ENCODE measurements at places on chromosomes 2 and 18.

- DNase-seq, result no peak
Observed at GRCh38 chr2:234458466-234458865, 38.4 kb downstream of the ARL4C start.

- no peak for DNase-seq
Observed at GRCh38 chr2:40208463-40208862, 243.4 kb downstream of the SLC8A1 start.

DNA sequence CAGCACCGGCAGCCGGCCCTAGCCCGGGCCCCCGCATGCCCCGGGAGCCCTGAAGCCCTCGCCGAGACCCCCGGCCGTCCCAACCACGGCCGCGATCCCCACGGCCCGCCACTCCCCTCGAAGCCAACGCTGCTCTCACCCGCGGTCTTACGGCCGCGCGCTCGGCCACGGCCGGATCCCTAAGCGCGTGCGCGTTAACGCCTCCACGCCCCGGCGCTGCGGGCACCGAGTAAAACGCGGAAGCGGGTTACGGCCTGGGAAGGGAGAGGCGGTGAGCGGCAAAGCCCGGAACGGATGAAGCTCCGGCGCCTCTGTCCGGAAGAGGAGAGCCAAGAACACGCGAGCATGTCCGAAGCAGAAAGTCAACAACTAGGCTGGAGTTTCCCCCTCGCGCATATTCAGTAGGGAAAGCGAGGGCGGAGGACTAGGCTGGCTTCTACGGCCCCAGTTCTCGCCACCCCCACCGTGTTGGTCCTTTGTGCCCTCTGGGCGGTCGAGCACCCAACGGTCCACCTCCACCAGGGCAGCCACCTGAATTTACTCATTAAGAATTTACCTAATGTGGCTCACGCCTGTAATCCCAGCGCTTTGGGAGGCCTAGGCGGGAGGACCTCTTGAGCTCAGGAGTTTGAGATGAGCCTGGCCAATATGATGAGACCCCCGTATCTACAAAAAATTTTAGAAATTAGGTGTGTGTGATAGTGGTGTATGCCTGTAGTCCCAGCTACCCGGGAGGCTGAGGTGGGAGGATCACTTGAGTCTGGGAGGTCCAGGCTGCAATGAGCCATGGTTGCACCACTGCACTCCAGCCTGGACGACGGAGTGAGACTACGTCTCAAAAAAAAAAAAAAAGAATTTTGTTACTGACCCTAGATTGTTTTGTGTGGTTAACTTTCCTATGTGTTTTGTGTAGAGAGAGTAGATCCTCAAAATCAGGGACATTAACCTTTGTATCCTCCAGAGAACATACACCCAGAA lies at the start of gene KANSL3:
Gene KANSL3 (minus strand): TSS at position 169 of the 978 bp plus-strand sequence. CDS start 1,177 bp downstream, outside the sequence.
- DNase-seq, result peak; percentile 81

DNA sequence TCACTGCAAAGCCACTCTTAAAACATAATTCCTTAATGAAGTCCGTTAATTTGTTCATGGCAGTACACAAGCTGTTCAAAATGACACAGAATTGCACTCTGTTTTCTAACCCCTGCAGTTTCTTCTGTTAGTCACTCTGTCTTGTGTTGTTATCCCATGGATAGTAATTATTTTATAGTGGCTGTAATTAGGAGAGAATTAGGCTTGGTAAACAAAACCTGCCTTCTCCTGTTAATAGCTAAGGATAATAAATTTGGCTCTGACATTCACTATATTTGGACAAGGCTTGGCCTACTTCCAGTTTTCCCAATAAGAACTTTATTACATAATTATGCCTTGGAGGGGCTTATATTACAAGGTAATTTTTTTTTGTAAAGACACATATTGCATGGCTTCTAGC lies 330.3 kb upstream of the FIGN start:
- DNase-seq, result no peak

DNA sequence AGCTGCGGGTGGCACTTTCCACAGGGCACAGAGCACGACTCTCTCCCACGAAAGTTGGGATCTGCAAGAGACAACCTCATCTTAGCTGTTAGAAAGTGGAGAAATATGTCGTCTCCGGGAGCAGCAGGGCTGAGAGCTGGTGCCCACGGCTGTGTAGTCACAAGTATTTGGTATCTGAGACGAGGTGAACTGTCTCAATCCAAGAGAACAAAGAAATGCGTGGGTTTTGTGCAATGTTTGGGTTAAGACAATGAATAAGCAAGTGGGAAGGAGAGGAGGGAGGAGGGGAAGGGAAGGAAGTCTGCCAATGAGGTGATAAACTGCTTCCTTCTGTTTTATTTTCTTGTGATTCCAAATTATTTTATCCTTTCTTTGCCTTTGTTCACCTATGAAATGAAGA lies 18.0 kb downstream of the DYTN start:
- DNase-seq, result no peak

DNA sequence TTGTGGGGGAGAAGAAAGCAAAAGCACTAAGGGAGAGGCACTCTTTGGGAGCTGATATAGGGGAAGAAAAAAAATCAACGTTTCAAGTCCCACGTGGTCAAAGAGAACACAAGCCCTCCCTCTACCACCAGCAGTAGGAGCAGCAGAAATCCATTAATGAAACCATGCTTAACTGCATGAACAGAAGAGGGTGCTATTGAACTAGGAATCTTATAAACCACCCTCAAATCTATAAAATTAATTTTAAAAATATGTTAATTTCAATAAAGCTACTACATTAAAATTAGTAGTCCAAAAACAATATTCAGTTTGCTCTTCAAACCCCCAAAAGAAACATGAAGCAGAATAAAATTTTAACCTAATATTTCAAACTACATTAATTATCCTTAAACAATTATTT lies 147.8 kb downstream of the TMEM18 start:
- DNase-seq, result peak; percentile 15

DNA sequence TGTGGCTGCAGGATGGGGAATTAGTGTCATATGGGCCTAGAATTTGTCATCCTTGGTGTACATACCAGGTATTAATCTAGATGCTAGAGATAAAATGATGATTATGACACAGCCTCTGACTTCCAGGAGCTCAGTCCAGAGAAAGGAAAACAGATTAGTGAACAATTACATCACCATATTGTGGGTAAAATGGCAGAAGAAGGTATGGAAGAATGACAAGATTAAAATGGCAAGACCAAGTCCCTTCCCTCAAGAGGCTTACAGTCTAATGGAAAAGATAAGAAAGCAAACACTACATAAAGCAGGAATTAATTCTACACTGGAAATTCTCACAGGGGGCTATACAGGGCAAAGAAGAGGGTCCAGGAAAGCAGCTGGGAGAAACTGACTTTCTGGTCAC lies 25.9 kb upstream of the TYMS start:
- no peak for DNase-seq

DNA sequence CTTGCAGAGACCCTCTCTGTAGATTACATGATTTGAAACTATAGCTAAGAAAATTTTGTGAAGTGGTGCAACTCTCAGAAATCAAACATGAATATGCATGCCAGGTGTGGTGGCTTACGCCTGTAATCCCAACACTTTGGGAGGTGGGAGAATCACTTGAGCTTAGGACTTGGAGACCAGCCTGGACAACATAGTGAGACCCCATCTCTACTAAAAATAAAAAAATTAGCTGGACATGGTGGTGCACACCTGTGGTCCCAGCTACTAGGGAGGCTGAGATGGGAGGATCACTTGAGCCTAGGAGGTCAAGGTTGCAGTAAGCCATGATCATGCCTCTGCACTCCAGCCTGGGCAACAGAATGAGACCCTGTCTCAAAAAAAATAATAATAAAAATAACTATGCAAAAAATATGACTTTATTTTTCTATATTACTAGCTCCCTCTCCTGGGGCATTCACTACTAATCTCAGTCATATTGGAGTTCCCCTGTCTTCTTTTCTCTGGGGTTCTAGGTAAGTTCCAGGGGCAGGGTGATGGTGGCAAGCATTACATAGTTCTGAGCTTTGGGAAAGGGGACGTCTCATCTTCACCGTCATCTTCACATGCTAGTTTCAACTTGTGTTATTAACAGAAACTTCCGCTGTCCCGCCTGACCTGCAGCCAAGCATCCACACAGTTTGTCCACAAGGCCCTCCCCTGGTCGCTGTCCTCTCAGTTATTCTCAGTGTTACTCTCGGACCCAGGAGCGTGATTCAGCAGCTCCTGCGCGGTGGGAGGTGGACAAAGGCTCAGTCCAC lies 96.8 kb upstream of the MBOAT2 start:
- no peak for DNase-seq

DNA sequence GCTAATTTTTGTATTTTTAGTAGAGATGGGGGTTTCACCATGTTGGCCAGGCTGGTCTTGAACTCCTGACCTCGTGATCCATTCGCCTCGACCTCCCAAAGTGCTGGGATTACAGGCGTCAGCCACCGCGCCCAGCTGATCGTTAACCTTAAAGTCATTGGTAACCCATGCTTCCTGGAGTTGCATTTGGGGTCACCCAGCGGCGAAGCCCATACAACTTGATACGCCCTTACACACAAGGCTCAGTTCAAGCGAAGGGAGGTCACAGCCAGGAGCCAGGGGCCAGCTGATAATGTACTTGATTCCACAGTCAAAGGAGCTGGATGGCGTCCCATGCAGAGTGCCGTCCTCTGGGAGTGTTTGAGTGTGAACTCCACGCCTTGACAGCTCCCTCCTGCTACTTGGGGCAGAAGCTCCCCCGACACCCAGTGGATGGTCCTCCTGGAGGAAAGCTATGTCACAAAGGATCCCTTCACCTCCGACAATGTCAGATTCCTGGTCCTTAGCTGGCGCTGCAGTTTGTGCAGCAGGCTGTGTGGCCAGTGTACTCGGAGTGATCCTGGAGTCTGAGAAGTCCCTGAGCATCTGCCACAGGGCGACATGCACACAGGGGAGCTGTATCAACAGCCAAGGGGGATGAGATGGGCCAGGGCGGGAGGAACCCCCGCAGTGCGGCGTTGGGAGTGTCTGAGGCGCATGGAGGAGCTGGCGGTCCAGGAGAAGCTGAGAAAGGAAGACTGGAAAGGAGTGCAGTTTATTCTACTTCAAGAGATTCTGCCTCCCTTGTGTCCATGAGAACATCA lies 7.9 kb downstream of the CLHC1 start:
- no peak for DNase-seq

DNA sequence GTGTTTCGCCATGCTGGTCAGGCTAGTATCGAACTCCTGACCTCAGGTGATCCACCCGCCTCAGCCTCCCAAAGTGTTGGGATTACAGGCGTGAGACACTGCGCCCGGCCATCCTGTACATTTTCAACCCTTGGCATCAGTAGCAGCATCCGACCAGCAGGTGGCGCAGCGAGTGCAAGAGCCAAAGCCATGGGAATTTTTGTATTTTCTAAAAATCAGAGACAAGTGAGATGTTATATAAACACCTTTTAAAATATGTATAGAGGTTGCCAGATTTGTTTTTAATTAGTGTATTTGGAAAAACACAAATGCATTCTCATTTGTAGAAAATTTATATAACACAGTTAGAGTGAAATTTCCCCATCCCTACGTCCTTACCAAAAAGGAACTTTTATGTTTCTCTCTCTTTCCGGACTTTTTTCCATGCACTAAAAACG lies 36.8 kb downstream of the MOGAT1 start:
- DNase-seq, result peak; percentile 37

- DNase-seq, result peak; percentile 49
Observed at GRCh38 chr2:98569197-98569793, 39.0 kb downstream of the COA5 start.

DNA sequence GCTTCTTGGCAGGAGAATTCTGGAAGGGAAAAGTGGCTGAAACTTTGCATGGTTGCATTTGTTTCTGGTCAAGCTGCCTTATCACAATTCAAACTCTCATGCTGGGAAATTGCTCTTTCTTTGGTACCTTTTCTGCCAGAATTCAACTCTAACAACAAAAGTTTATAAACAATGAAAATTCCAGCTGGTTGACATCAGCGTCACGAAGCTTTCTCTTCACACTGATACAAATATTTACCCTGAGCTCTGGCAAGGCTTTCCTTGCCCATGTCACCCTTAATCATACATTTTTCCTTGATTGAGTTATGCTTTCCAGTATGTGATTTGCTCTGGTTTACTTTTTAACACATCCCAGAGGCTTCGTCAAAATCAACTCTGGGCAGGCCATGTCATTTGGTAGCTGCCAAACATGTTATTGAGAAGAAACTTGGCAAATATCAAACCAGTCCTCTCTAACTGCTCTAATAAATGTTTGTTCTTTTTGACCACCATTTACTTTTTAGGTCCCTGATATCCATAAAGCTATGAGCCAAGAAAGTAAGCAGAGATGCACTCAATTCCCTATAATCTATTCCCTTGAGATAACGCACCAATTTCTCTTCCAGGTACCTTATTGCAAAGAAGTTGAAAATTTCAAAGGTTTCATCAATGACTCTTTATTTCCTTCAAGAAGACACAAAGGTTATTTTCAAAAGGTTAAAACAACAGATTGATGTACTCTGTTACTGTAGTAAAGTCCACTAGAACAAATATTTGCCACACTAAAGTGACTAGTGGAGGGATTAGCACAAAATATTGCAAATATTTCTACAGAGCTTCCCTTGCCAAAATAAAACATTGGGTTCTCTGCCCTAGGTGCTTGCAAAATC lies 1241.1 kb upstream of the ZEB2 start:
- no peak for DNase-seq

GRCh38 chr2:167275046-167275445 lies 386.8 kb downstream of the XIRP2 start:
- DNase-seq, result no peak

DNA sequence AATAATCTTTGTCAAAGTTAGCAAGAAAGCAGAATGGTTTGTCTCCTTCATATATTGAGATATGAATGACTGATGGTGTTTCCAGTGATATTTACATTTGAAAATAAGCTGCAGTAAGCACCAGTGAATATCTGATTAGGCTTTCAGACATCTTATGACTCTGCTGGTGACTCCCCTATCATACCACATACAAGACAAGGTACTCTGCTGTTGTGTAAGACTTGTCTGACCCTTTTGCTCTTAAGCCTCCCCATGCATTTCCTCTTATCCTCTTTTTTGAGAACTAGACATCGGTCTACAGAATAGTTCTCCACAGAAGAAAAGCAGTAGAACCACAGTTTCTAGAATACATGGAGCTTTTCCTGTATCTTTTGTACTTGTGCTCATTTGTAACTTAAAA lies 9.3 kb downstream of the POLI start:
- no peak for DNase-seq

DNA sequence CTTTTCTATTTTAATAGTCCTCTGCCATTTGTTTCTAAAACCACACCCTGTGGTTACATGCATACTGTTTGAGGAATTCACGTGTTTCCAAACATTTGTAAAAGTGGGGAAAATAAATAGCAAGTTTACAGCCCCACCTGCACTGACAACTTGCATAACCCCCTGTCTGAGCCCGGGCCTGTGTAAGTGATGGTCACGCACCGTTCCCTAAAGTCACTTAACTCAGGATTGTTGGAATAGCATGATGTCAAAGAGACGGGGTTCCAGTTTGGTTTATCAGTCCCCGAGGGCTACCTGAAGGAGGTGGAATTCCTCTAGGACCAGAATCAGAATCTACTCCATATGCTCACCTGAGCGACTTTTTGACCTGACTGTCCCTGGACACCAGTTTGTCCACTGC lies 30.5 kb downstream of the ACKR3 start:
- DNase-seq, result no peak

- DNase-seq, result no peak
Observed at GRCh38 chr18:58112174-58112573, 68.1 kb downstream of the NEDD4L start.
